Stimulated activated memory B cell treated with anti-CD40 and anti-IgM and Interleukin-4, amounts not matched to agents 10 μg/mL and 1 μg/mL and 100 μg/mL, for 72 hours (primary cell): ENCODE measurements at places on chromosomes 1 and 21.

- no peak for ATAC-seq
Observed at GRCh38 chr1:13801655-13802486, 101.9 kb downstream of the PRDM2 start.

DNA sequence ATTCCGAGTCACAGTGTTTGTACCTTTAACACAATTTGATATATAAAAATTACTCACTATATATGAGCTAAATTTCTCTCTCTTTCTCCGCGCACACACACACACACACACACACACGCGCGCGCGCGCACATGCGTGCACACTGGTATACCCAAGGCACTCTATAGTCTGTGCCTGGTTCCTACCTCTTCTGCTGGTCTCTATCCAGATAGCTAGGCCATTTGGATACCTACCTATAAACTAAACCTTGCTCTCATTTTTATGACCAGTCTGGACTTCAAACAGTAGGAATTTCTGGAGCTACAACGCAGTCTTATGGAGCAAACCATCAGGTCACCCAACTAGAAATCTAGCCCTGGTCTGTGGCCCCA, 97.1 kb upstream of the MAGI3 start:
- ATAC-seq, result no peak

DNA sequence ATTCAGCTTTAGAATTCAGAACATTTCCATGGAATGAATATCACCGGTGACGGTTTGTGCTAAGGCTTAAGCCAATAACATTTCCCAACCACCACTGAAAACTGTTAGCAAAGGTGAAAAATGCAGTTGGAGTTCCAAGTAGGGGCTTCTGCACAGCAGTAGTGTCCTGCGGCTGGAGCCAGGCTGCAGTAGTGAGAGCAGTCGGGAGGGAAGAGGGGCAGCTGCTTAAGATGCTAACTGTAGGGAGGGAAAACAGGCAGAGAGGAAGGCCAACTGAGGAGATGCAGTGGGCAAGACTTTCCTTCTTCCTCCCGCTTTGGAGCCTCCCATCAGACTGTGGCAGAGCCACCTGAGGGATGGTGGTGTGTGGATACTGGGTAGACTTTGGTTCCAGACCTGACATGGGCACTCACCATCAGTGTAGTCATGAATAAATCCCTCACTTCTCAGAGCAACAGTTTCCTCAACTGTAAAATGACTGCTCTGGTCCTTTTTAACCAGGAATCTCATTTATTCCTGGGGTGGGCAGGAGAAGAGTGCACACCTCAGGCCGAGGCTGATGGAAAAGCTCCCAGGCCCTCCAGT, 3.2 kb downstream of the F3 start:
- ATAC-seq, result no peak

- no peak for ATAC-seq
Observed at GRCh38 chr1:171798765-171799164, 17.3 kb downstream of the METTL13 start.

GRCh38 chr1:118960026-118960561, 28.0 kb downstream of the TBX15 start:
- peak; percentile 89 for ATAC-seq

DNA sequence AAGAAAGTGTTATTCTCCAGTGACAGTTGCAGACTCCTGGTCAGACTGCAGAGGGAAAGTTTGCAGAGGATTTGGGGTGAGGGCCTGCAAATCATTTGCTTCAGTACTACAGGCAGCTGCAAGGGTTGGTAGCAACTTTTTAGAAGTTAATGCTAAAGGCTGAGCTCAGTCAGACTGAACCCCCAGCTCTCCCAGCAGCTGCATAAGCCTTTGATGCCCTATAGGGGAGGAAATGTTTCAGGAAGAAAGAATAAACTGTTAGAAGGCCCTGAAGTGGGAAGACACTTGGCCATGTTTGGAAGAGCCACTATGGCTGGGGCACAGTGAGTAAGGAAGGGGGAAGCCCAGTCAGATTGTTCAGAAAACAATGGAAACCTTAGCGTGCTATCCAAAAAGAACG, 383.6 kb downstream of the TTLL7 start:
- ATAC-seq, result peak; percentile 16

DNA sequence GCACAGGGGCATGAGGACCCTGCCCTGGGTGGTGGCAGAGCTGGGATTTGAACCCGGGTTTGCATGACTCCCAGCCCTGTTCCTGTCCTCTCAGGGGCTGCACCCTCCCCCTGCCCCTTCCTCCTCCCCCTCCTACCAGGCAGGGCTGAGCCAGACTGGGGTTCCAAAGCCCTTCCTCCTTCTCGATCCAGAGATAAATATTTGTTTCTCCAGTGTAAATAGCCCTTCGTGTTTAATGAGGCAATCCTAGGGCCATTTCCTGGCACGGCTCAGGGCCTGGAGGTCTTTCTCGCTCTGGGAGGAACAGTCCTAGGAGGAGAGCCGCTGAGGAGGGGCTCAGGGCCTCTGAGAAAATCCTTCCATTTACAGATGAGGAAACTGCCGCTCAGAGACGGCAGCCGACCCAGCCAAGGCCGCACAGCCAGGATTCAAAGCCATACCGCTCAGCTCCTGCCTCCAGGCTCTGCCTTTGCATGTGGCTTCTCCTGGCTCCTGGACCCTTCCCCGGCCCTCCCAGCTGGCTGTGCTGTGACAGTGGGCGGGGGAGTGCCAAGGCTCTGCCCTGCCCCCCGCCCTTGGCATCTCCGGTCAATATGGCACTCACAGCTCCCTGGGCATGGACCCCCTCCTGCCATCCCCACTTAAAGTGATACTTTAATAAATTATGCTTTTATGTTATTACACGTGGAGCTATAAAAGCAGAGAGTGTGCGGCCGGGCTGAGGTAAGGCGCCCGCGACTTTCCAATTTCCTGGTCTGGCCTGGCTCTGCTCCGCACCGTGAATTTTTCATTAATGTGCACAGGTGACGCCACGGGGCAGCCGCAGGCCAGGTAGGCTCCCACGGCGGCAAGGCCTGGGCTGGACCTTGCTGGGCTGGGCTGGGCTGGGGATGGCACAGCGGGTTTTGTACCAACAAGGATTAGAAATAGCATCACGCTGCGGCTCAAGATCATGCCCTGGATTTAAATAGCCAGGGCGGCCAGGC, 114.7 kb upstream of the WNT4 start:
- ATAC-seq, result no peak

- ATAC-seq, result no peak
Observed at GRCh38 chr1:149927056-149927562, 494 bp downstream of the SF3B4 start.

GRCh38 chr1:241202401-241202800, 154.6 kb downstream of the RGS7 start:
- no peak for ATAC-seq

GRCh38 chr1:237124856-237125462, 83.0 kb downstream of the RYR2 start:
- no peak for ATAC-seq

DNA sequence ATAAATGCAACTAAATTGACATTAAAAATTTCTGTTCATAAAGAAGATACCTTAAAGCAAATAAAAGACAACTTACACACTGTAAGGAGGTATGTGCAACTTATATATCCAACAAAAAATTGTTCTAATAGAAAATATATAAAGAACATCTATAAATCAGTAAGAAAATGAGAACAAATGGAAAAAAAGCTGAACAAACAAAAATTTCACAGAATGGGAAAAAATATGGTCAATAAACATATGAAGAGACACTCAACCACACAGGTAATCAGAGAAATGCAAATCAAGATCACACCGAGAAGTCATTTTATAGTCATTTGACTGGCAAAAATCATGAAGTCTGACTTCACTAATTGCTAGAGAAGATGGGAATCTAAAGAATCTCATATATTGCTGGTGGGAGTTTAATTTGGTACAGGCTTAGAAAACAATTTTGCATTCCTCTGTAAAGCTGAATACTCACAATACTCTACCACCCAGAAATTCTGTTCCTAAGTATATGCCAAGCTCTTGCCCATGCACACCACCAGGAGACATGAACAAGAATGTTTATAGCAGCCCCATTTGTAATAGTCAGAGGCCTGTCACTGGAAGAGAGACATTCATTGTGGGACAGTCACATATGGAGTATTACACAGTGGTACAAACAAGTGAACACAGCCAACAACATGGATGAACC, 22.0 kb upstream of the THEM5 start:
- no peak for ATAC-seq

- ATAC-seq, result no peak
Observed at GRCh38 chr1:54885807-54886723, 930 bp downstream of the DHCR24 start.

DNA sequence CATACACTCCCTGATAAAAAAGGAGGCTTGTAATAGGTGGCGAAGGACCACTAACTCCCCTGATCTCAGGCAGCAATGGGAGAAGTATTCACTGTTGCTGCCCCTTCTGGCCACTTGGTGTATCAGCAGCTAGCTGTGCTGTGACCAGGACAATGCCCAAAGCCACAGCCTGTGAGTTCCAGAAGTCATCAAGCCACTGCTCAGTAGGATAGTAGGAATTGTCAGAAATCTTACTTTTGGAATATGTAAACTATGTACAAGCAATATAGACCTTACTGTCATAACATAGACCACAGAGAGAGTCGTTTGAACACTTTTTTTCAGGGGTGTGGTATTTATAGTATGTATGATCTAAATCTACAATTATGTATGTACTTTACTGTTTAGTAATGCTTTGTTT, 248.3 kb upstream of the CAMK1G start:
- no peak for ATAC-seq

GRCh38 chr1:228471762-228472398, 15.3 kb upstream of the RNF187 start:
- ATAC-seq, result no peak

DNA sequence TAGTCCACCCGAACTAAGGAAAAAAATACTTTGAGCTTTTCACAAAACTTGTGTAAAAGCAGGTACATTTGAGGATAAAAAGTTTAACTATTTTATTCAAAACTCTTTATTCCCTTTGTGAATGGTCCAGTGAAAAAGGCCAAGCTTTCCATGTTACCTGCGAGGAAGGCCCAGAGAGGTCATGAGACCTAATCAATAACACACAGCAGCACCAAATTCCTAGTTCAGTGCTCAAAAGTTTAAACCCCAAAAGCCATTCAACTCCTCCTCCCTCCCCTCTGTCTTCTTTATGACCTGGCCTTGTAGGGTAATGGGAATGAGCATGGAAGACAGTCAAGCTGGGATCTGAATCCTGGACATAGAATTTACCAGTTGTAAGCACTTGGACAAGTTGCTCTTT, 151.9 kb upstream of the FGGY start:
- no peak for ATAC-seq

GRCh38 chr1:206824331-206824730, 41.1 kb upstream of the IL20 start:
- ATAC-seq, result no peak

DNA sequence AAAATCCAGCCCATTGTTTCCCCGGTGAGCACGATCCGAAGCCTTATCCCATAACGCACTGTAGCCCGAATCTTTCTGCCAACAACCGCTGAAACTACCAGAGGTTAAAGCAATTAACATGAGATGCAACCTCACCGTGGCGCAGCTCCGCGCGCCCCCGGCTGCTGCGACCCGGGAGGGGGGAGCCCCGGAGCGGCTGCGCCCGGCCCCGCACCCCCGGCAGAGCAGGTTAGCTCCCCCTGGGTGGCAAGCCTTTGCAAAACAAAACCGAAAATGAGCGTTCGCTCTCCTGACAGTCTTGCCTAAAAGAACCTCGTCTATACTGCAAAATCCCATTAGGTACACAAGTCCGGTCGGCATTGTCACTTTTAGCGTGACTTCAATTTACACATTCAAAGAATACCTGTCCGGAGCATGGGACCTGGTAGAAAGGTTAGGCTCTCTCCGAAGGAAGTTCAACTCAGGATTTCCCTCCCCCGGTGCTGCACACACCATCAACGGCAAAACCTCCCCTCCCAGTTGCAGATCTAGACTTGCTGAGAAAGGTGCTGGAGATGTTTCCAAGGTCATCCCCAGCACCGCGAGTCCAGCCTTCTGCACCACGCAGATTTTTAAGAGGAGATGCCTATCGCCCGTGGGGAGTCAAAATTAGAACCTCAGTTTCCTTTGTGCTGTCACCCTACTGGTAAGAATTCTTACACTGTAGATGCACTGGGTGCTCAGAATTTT, 107.5 kb downstream of the ZNF281 start:
- ATAC-seq, result peak; percentile 72
